Esophagus muscularis mucosa (tissue), 4 donors: ENCODE measurements at places on chromosomes 1 and 21. TPM values are rescaled to one million over a fixed set of nuclear protein-coding genes. Genes with fewer than 3 reads are reported as not detected.

GRCh38 chr1:909861-910310 lies 13.8 kb upstream of the SAMD11 start:
- no peak for DNase-seq

Gene PHLDA3
- total RNA-seq, result 158 TPM

Gene VWA5B1
- not detected for total RNA-seq

Gene CHI3L2
- total RNA-seq, result not detected

DNA sequence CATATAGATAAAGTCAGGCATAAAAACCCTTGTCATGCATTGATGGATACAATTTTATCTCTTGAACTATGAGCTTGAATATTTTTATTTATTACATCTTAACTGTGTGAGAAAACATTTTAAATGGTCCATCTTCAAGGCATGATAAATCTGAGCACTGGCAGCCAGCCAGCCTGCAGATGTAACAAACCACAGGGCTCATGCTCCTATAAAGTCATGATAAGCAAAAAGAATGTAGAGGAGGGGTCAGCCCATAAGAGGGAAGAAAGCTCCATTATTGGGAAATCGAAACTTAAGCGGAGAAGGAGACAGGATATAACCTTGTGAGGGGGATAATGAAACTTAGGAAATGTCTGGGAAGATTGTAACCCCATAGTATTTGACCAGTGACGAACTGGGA lies 839.0 kb downstream of the LRRIQ3 start:
- no peak for DNase-seq

Gene UAP1
- 70.4 TPM for total RNA-seq

DNA sequence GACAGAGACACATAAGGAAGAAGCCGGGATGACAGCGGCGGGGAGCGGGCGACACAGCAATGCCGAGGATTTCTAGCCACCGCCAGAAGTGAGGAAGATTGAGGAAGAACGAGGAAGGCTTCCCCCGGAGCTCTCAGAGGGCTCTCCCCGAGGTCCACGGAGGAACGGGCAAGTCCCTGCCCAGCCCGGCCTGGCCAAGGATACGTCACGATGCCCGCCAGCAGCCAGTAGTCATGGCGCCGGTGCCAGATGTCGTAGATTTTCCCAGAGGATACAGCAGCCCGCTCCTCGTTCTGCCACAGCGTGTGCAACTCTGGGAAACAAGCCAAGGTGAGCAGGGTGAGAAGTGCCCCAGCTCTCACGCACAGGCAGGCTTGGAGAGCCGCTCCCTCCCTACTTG lies 65.9 kb downstream of the KCNAB2 start:
- no peak for DNase-seq

DNA sequence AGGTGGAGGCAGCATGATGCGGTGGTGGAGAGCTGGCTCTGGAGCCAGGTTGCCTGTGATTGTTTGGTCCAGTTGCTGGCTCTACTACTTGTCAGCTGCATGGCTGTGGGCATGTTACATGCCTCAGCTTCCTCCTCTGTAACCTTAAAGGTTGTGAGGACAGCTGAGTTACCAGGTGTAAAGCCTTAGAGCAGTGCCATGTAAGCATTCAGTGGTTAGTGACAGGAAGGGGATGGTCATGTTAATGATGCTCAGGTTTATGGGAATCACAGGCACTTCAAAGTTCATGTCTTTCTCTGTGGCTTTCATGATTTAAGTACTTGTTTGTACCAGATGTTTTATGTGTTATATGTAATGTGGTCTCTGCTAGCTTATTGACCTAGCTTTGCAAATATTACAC lies 32.6 kb downstream of the PTGFRN start:
- no peak for DNase-seq

GRCh38 chr1:160550572-160551034 lies 27.5 kb upstream of the SLAMF6 start:
- no peak for DNase-seq

Gene ZFP69B
- total RNA-seq, result 0.75 TPM
